Midbrain (tissue), 1 donor: ENCODE measurements at places on chromosomes 4 and X.

GRCh38 chr4:131584587-131584986, 1564.5 kb upstream of the PCDH10 start:
- DNase-seq = no peak

GRCh38 chr4:127491571-127491970, 141.2 kb upstream of the INTU start:
- no peak for DNase-seq

DNA sequence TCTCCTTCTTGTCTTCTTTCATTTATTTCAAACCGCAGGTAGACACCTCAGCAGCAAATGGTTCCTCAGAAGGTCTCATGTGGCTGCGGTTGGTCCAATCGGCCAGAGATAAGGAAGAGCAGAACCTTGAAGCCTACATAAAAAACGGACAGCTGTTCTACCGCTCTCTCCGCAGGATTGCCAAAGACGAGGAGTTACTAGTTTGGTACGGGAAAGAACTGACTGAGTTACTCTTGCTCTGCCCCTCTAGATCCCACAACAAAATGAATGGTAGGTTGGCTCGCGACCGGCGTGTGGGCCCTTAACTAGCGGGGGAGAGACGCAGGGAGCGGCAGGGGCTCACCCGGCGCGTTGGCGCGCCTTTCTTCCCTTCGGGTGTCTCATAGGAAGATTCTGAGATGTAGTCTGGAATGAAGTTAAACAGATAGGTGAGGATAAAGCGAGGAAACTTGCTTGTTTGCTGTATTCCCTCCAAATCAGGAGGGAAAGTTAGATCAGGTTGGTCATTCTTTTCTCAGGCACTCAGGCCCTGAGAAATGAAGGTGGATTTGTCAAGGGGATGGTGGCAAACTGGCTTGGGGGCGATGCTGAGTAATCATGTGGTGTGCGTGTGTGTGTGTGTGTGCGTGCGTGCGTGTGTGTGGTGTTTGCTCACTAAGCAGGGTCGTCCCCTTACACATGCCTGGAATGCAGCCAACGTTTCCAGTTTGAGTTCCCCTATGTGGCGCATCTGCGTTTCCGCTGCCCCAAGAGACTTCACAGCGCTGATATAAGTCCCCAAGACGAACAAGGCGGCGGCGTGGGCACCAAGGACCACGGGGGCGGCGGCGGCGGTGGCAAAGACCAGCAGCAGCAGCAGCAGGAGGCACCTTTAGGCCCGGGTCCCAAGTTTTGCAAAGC, 4.2 kb downstream of the PRDM8 start:
- no peak for DNase-seq

- DNase-seq = peak; percentile 84
Observed at GRCh38 chr4:4820261-4820660, 39.2 kb upstream of the MSX1 start.

- no peak for DNase-seq
Observed at GRCh38 chr4:20922962-20923361, 222.7 kb downstream of the PACRGL start.

- no peak for DNase-seq
Observed at GRCh38 chrX:43836435-43837184, 45.6 kb downstream of the MAOB start.

DNA sequence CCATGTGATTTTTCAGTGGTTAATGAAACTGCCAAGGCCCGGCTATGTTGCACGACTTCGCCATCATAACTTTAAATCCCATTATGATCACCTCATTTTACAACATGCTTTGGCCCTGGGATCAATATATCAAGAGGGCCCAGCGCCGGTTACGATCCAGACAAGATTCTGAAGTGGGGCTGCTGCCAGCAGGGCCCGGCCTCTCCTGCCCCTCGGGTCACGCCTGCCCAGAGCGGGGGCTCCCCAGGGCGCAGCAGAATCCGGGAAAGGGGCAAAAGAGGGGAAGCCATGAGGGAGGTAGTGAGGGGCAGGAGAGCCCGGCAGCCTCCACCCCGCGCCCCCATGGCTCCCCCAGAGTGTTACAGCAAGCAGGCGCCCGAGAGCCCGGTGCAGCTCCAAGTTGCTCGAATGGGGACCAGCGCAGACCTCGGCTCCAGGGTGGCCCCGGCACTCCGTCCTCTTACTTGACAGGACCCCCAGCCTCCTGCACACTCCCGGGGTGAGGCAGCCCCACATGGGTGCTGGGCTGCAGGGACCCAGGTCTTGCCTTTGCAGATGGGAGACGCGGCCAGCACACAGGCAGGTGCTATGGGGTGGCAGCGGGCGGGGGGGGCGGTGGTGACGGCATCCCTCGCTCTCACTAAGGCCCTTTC, 129.8 kb upstream of the NKX1-1 start:
- DNase-seq = no peak

DNA sequence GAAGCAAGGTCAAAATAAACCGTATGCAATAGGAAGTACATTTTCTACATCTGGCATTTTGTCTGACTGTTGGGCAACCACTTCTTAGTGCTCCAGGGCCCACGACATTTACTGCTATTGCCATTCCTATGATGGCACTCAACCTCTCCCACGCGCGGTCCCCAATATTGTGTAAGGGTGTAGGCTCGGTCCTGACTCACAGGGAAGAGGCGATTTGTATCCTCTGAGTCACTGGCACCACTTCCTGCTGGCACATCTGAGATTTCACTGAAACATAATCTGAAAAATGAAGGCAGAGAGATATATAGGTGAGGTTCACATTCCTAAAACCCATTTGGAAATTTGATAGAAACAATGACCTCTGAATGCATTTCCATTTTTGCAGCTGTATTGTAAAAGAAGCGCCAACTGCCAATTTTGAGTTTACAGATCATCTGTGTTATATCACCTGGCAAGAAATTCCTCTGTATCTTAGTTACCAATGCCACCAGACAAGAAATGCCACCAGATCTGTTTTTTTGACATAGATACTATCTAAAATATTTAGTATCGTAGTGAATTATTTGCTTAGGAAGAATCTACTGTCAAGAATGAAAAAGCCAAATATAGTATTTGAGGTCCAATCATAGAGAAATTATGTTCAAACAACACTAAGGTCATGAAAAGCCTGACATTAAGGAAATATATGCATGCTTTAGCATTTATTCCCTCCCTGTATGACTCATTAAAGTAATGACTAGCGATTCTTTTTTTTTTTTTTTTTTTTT, 9.8 kb downstream of the EREG start:
- no peak for DNase-seq

- DNase-seq = no peak
Observed at GRCh38 chr4:16006771-16007446, 43.9 kb upstream of the FGFBP2 start.

DNA sequence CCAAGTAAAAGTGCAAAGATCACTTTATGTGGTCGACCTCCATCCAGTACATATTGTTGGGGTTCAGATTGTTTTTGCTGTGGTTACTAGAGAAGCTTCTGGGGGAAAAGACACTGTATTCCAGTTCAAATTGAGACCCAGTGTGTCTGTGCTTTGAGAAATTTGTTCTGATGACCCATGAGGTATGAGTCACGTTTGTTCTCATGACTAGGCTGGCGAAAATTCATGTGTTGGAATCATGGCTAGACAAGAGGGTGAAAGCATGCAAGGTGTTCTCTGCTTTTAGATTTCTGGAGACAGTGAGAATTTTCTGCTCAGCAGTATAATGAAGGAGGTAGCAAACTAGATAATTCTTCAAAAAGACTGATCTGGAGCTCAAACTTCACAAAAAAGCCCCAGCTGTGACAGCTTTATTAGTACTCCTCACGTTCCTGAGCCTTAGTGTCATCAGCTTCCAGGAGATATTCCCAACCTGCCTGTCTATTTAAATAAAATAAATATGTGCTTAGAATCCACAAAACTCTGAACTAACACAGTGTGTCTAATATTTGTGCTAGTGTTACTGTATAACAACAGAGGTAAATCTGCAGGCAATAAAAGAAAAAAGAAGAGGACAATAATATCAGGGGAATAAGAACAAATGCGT, 24.4 kb upstream of the FAM47B start:
- DNase-seq = no peak

GRCh38 chrX:67614423-67614822, 70.6 kb downstream of the AR start:
- DNase-seq = no peak

DNA sequence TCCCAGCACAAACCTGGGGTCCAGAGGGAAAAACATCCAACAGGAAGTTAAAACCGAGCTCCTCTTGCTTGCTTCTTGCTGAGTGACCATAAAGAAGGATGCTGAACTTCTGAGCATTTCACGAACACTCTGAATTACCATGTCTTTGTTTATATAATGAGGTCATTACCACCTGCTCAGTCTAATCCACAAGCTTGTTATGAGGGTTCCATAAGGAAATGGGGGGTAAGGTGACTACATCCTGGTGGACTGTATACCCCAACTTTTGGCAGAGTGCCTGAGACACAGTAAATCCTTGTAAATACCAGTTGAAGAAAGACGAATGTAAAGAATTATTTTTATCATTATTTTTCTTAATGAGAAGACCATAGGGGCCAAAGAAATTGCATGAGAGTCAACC, 16.8 kb downstream of the CCDC149 start:
- no peak for DNase-seq

DNA sequence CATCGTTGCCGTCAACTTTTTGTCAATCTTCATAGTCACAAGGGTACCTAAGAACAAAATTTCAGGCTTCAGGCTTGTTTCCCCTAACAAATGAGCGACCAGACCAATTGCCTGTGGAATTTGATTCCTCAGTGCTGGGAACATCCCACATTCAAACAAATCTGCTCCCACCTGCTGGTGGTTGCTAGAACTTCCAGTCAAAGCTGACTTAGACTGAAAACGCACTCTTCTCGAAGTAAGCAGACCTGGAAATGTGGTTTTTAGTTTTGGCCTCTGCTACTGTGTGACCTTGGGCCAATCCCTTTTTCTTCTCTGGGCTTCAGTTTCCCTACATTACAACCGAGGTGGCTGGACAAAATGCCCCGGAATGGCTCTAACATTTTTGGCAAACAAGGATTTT, 1.8 kb upstream of the GABRQ start:
- DNase-seq = peak; percentile 19

- DNase-seq = no peak
Observed at GRCh38 chr4:7087036-7087435, 19.2 kb upstream of the GRPEL1 start.

DNA sequence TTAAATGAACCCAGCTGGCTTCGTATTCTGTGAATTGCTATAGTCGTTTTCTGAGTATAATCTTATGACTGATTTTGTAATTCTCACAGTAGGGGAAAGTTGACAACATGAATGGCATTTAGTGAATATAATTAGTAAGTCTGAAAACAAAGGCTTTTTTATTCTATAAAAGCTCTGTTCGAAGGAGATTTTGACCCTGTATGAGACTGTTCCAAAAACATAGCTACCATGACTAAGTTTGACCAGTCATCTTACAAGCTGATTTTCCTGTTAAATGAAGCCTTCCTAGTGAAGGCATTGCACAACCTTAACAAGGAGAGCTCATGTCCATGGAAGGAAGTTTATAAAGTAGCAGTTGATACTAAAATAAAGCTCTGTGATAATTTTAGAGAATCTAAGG, 242.3 kb downstream of the RPA4 start:
- no peak for DNase-seq

DNA sequence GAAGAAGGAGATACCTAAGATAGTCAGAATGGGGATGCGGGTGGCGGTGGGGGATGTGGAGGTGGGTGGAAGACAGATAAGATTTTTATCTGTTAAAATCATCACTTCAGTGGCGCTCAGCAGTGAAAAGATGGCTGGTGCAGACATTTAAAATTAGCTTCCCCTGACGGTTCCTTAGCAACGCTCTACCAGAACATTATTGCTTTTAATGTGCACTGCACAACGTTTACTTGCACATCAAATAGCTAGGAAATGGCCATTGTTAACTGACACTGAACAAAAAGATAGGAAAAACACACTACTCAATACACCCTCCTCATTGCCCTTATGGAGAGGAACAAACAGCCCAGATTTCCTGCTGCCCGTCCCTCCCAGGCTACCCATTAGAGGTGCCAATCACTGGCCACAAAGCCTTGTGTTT, 61.0 kb upstream of the FTHL17 start:
- DNase-seq = no peak

DNA sequence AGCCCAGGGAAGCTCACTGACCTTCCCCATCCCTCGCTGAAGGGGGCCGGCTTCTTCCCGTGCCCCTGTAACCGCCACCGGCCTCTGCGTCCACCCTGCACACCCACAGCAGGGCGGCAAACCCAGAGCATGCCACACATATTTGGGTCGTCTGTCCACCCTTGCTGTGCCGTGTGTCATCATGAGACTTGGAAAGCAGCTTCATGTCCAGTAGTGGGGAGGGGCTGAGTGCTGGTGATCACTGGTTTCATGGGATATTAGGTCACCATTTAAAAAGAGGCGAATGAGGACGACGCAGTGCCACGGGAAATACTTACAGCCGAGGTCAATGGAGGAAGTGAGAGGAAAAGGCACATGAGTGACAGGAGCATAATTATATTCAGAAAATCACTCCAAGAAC, 74.8 kb downstream of the HTRA3 start:
- no peak for DNase-seq

DNA sequence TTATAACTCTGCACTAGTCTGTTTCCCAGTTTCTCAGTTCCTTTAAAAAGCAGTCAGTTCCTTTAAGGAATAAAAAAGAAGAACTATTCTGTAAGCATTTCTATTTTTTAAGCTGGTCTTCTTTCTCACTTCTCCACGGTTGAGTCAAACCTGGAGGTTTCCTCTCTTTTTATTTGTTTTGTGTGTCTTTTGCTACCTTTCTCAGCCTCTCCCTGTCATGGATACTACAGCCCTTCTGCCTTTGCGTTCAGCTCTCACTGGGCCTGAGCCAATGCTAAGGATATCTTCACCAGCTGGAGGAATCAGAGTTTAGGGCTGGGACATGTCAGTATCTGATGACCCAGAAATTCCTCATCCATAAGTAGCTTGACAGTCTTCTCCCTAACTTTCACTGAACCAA, 49.7 kb upstream of the PRKX start:
- no peak for DNase-seq

DNA sequence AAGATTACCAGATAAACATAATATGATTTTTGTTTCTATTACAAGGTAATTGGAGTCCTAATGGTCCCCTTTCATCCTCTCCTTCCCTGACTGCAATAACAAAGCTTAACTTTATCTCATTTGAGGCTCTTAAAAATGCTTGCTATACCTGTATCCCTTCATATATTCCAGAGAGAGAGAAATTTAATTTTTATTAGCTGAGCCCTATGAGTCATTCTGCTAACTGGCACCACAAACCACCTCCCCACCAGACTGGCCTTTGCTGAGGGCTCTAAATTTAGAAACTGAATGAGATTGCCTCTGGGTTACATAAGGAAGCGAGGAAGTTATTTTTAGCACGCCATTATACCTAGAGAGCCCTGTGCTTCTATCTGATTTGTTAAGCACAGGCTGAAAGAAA, 27.4 kb downstream of the CBLL2 start:
- no peak for DNase-seq
